ENCODE measurements at places on chromosomes 16 and 17. TPM values are rescaled to one million over a fixed set of nuclear protein-coding genes. Genes with fewer than 3 reads are reported as not detected.

DNA sequence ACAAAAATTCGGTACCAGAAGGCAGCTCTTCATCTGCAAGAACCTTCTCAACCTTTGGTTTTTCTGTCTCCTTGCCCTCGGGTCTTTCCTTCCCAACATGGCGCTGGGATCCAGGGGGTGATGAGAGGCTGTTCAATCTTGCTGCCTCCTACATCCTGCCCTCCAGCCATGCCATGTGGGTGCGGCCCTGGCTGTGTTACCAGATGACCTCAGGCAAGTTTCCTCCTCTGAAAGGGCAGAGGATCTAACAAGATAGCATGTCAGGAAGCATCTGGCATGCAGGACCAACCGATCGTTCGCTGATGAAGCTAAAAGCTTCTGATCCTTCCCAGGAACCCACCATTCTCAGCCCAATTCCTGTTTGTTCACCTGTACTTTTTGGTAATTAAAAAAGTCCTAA is 36.8 kb upstream of the BCAR1 start:
- DNase-seq: no peak

DNA sequence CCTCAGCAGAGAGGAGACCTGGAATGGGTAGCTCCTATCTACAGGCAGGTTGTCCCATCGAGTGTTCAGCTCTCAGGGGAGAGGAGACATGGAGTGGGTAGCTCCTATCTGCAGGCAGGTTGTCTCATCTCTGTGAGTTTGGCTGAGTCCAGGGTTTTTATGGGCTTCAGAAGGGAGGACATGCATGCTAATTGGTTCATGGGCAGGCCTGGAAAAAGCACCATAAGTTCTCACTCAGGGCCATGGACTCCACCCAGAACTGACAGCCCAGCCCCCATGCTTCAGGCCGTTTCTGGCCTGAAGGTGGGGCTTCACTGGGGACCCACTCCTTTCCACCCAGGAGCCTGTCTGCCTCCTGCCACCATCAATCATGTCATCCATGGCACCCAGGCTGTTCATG is 84.0 kb downstream of the CYB561 start:
- DNase-seq: no peak

DNA sequence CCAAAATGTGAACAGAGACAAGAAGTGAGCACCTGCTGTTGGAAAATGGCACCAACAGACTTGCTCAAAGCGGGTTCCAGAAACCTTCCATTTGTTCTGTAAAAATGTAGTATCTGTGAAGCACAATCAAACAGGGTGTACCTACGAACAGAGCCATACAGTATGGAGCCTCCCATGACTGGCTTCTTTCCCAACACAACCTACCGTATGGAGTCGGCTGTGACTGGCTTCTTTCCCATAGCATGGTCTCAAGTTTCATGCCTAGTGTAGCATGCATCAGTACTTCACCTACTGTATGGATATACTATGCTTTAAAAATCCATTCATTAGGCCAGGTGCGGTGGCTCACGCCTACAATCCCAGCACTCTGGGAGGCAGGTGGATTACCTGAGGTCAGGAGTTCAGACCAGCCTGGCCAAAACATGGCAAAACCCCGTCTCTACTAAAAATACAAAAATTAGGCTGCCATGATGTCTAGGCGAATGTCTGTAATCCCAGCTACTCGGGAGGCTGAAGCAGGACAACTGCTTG is 26.2 kb downstream of the YWHAE start:
- DNase-seq: no peak

GRCh38 chr16:79362300-79362970 is 238.1 kb downstream of the MAF start:
- peak; percentile 29 for DNase-seq

GRCh38 chr17:12512694-12513355 is 152.9 kb upstream of the MYOCD start:
- DNase-seq: no peak

DNA sequence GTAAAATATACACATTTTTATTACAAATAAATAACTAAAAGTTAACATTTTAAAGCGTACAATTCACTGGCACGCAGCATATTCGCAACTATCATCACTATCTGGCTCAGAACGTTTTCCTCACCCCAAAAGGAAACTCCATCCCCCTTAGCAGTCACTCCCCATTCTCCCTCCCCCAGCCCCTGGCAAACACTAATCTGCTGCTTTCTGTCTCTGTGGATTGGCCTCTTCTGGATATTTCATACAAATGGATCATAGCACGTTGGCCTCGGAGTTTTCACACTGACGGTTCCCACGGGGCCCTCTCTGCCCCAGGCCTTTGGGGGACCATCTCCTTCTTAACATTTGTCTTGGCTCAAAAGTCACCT is 64.6 kb downstream of the RTN4RL1 start:
- DNase-seq: no peak

DNA sequence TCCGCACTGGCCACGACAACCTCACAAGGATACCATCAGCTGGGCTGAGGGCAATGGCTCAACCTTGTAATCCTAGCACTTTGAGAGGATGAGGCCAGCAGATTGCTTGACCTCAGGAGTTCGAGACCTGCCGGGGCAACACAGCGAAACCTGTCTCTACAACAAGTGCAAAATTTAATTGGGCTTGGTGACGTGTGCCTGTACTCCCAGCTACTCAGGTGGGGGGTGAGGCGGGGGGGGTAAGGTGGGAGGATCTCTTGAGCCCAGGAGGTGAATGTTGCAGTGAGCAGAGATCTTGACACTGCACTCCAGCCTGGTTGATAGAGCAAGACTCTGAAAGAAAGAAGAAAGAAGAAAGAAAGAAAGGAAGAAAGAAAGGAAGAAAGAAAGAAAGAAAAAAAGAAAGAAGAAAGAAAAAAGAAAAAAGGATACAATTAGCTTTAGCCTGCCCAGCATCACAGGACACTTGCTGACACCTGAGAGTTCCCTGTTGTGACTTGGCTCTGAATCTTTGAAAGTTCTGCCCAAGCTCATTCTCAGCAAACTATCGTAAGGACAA is 5.2 kb upstream of the MT1E start:
- no peak for DNase-seq

GRCh38 chr17:48024149-48025039 is 13.2 kb downstream of the COPZ2 start:
- DNase-seq: peak; percentile 44

DNA sequence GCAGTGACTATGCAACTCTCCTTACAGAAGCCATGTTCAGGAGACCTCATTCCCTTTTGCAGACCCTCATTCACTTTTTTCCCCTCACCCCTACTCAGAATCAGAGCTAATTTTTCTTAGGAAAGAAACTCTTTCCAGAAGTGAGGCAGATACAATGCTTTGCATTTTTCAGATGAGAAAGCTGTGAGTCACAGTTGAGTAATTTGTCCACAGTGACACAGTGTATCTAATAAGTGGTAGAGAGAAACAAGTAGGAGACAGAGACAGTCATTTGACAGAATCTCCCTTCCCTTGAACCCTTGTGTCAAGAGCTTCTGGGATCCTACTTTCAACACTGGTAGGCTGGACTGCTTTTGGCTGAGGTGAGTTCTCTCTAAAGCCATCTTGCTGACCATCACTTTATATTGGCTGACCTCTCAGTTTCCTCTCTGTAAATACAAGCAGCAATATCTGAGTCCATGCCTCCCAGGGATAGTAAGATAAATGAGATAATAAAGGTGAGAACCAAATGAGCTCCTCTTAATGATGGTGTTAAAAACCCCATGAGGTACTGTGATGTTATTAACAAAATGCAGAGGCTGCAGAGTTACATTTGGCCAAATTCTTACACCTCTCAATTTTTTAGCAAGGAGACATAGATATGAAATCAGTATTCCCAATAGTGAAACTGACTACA is 130.8 kb downstream of the CA10 start:
- no peak for DNase-seq

The FN3K gene
- 8.1 TPM for total RNA-seq

The MRM1 gene
- total RNA-seq: 13.3 TPM

DNA sequence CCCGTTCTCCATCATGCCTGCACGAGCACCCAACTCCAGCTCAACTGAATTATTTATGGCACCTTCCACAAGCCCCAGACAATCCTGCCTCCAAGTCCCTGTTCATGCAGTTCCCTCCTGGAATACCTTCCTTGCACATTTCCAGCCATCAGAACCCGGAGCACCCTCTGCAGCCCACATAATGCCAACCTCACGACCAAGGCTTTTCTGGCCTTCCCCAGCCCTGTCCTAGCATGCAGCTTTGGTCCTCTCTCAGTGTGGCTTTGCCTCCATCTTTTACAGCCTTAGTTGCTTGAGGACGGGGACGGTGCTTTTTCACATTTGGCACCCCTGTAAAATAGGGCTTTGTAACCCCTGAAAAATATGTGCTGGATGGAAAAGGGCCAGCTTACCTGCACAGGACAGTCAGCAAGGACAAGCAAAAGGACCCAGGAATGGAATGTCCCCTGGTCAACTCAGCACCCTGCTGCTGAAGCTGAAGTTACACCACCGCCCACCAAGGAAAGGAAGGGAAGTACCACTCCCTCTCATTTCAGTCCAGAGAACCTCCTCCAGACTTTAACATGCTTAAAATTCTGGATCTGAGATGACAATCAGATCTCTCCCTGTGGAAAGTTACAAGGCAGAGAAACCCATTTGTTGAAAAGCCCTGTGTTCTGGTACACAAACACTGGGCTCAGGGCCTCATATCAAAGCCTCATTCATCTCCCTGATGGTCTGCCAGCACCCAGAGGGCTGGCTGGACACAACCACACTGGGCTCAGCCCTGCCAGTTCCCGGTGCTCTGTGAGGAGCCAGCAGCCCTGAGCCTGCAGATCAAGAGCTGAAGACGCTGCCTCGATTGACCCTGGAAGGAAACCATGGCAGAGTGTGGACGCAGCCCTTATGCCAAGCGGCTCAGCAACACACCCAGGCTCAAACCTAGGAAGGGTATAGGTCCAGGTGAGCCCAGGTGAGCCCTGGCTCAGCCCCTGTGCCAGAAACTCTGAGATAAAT is 2.9 kb downstream of the SLC39A11 start:
- no peak for DNase-seq

- no peak for DNase-seq
Measured at GRCh38 chr16:11412175-11412904, 67.1 kb downstream of the RMI2 start.

- no peak for DNase-seq
Measured at GRCh38 chr17:20706751-20707373, 127.3 kb downstream of the CDRT15L2 start.

- no peak for DNase-seq
Measured at GRCh38 chr16:76114681-76115080, 162.5 kb upstream of the CNTNAP4 start.

DNA sequence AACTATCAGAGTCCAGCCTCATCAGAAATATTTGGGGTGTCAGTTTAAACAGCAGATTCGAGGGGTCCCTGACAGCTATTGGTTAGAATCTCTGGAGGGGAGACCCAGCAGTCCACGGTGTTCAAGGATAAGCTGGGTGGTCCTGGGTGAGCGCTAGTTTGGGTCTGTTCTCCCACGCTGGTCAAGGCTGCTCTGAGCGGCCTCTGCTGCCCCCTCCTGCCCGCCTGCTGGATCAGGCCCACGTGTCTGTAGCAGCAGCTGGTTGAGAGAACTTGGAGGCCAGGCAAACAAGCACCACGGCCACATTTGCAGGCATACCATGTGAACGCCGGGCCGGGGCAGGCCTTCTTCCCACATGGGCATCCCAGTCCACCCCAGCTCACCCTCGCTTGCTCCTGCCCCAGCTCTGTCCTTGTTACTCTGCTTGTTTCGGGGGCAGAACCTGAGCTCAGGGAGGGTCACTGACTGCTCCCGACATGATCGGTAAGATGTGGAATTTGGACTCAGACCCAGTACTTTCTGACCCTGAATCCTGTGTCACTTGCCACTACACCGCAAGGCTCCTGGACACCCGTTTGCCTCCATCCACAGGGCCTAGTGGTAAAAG is 7.4 kb downstream of the FOXF1 start:
- DNase-seq: no peak

The FOXN1 gene
- not detected for total RNA-seq

The ITGB4 gene
- total RNA-seq: 0.67 TPM

DNA sequence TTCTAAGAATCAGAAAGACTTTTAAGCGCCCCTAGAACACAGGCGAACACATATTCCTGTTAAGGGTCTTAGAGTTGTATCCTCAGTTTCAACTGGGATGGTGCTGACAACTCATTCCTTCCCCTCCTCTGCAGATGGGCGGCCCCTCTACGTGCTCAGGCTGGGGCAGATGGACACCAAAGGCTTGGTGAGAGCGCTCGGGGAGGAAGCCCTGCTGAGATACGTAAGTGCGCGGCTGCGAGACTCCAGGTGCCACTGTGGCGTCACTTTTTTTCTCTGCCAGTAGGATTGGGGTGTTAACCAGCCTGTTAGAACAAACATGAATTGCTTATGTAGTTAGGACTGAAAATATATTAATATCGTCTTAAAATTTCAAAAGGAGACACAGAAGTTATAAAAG is 62.7 kb downstream of the SEC14L1 start:
- DNase-seq: no peak

Measured in CD4-positive, alpha-beta memory T cell (primary cell).